ENCODE measurements at places on chromosomes 11 and 22. TPM values are rescaled to one million over a fixed set of nuclear protein-coding genes. Genes with fewer than 3 reads are reported as not detected.

The MIAT gene
- polyA plus RNA-seq, result 0.12 TPM

- H3K4me3 ChIP-seq, result peak overlapping the region; percentile 58
- H3K27me3 ChIP-seq, result peaks cover 25% of the 10 kb centered on the region
- peak; percentile 75 for DNase-seq
- no peak overlapping the region for H3K27ac ChIP-seq
Measured at GRCh38 chr11:848380-848931, 5.8 kb downstream of the TSPAN4 start.

DNA sequence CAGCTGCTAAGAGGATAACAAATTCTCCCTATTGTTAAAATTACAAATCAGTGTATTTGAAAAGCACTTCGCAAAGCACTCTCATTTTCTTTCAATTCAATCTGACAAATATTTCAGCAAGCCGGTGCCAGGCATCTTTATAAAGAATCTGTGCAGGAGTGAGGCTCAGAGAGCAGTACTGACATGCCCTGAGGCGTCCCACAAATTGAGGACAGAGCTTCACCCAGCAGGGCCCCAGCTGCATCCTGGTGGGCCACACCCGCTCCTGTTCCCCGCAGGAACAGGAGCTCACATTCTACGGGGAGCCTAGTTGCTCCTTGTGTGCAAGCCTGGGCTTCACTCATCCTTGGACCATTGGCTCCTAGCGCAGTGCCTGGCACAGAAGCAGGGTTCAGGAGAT is 60.9 kb upstream of the EIF3D start:
- no peaks in the 10 kb centered on the region for H3K36me3 ChIP-seq
- no peak overlapping the region for H3K4me3 ChIP-seq
- no peaks in the 10 kb centered on the region for H3K4me1 ChIP-seq
- DNase-seq, result no peak
- H3K27ac ChIP-seq, result no peak overlapping the region

The SMTNL1 gene
- not detected for polyA plus RNA-seq
